ENCODE measurements at places on chromosomes 7 and 10.

DNA sequence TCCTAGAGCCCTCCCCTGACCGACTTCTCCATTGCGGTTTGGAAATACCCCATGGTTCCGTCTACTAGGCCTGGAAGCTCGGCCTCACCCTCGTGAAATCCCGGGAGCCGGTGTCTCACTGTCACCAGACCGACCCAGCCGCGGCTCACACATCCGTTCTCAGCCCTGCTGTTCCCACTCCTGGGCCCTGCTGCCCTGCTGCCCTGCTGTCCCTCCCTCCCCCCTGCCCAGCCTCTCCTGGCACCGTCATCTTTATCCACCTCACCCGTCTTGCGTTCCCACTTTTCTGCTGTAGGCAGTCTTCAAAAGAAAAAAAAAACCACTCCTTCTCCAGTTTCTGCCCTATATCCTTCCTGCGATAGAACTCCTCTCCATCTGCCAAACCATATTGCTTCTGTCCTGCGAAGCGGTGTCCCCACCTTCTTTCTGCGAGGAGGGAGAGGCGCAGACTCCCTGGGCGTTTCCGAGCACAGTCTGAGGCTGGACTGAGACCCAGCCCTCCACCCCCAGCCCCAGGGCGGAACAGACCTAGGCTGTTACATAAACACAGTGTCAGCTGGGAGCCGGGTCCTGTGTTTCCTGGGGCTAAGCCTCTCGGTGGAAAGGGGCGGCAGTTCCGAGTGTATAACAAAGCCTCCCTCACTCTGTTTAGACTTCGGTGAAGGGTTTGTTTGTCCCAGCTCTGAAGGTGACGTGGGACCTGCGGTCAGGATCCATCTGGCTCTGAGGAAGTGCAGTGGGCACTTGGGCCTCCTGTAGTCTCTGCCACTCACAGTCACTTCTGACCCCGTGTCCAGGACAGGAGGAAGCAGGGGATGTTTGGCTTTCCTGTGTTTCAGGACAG lies 2.8 kb downstream of the AGAP3 start:
- DNase-seq: peak; percentile 40

DNA sequence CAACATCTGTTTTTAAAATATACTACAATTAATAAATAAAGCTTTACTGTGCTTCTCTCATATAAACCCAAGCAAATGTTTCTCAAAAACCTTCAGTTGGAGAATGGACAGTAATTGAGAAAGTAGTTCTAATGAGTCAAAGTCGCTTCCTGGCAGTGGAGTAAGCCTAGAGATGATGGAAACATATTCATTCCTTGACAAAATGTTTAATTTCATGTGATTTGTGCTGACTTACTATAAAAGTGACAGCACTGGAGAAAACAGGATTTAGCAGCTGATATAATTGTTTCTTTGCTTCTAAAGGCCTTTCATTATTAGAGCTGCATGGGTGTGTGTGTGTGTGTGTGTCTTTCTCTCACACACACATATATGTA lies 9.0 kb downstream of the ELMO1 start:
- DNase-seq: no peak

GRCh38 chr7:51223505-51223904 lies 93.1 kb downstream of the COBL start:
- DNase-seq: no peak

DNA sequence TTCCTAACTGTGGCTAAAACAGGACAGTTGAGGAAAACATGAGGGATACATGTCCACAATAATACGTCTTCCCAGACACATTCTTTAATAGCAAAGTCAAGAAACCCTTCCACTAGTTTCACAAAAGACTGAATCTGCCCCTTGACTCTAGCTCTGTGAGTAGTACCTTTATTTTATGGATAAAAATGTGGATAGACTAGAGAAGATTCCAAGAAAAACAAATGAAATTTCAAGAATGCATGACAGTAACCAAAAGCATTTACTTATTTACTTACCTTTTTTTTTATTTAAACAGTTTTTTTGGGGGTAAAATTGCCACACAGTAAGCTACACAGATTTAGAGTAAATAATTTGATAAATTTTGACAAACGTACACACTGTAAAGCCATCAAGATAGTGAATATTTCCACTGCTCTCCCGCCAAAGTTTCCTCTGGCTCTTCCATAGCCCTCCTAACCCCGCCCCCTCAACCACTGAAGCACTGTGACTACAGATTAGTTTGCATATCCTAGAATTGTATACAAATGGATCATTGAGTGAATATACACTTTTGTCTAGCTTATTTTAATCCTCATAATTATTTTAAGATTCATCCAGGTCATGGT lies 420.4 kb upstream of the ZMIZ1 start:
- no peak for DNase-seq

DNA sequence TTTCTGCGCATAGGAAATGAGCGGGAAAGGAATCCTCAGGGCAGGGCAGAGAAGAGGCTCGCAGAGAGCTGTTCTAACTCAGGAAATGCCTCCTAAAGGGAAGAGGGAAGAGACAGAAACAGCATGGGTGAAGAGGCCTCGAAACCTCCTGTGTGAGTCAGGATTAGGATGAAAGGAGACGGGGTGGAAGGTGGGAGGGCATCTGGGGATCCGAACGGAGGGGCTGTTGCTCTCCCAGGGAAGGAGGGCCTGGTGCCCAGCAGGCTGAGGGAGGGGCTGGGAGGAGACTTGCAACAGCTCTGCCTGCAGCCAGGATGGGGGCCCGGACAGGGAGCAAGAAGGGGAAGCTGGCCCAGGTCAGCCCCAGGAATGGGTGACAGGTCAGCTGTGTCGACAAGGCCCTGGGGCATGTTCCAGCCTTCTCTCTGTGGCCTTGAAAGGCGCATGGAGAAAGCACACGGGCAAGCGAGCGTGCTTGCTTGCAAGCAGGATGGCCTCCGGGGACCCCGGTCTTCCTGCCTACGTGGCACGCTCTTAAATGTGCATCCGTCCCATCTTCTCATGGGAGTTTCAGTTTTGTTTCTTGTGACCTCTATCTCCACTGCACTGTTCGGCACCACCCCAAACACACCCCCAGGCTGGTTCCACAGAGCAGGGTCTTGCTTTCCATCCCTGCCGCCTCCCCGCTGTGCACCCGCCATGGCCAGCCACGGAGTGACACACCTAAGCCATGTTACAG lies 63.5 kb downstream of the HIPK2 start:
- peak; percentile 23 for DNase-seq

DNA sequence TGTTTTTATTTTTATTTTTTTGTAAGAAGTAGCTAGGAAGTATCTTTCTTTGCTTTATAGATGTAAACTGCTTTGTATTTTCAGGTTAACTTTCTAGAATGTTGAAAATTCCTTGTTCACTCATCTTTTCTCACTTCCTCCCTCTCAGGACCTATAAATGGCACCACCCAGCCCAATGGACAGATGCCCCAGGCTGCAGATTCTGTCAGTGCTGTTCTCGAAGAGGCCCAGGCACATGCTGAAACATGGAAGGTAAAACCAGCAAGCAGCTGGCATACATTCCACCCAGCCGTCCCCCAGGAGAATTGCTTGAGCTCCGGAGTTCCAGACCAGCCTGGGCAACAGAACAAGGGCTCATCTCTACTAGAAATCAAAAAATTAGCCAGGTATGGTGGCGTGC lies 47.1 kb upstream of the PDSS1 start:
- DNase-seq: no peak

- no peak for DNase-seq
Measured at GRCh38 chr10:125118701-125119100, 41.7 kb downstream of the CTBP2 start.

- peak; percentile 50 for DNase-seq
Measured at GRCh38 chr10:24496906-24497305, 226.8 kb downstream of the ARHGAP21 start.
